ENCODE measurements at places on chromosomes 2 and 18.

DNA sequence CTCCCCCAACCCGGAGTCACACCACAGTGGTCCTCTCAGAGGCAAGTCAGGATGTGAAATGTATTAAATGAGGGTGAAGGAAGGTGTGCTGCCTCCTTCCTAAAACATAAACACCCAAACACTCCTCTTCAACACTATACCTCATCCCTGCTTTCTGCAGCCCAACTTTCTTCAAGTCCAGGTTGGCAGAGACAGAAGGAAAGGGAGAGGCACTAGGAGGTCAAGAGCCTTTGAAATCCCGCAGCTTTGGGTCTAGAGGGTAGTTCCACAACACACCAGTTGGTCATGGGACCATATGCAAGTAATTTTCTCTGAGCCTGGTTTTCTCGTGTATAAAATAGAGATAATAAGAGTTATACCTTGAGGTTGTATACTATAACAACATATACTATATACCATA is 38.4 kb downstream of the FIGN start:
- no peak for DNase-seq

DNA sequence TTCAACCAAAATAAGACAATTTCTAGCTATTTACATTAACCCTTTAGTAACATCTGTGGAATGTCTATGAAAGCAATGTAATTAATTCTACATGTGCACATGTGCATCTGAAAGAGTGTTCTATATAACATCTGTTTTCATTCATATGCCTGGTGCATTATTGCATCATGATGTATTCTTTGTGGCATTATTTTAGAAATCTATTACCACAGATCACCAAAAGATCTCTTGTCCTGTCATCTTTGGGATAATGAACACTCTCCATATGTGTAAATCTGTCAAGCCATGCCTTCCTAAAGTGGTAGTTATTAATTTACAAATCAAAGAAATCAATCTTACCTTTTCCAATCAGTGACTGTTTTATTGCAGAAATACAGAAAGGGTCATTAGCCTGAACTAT is 86.9 kb downstream of the TRIB2 start:
- no peak for DNase-seq

DNA sequence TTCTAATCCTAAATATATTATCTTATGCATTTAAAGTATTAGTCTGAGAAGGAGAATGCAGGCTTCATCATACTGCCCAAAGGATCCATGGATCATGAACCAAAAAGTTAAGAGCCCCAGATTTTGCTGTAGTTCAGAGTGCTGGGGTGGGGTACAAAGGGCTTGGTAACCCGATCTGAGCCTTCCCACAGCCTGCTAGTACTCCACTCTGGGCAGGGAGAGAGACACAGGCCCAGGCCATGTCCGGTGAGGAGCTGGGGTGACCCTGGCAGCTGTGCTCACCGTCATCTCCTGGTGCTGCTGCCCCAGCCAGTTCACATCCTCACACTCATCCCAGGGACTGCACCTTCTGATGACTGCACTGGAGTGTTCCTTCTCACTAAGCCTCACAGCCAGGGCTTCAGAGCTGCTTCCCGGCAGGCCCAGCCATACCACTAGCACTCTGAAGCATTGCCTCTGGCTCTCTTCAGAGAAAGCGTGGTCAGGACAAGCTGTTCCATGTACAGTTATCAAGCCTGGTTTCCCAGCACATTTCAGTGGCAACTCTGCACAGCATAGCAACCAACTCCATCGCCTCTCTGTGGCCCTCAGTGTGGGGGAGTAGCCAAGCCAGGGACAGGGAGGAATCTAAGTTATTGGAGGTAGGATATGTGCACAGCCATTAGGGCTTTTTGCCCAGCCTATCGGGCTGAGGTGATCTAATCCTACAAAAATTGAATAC is 189.0 kb upstream of the CTAGE1 start:
- no peak for DNase-seq

- no peak for DNase-seq
Observed at GRCh38 chr2:193549661-193550060, 1354.9 kb upstream of the TMEFF2 start.

- peak; percentile 61 for DNase-seq
Observed at GRCh38 chr2:100104718-100105677, 37.4 kb downstream of the AFF3 start.

GRCh38 chr18:47075098-47075883 is 39.9 kb upstream of the ELOA2 start:
- no peak for DNase-seq

- no peak for DNase-seq
Observed at GRCh38 chr2:55011831-55012671, 38.2 kb downstream of the RTN4 start.

DNA sequence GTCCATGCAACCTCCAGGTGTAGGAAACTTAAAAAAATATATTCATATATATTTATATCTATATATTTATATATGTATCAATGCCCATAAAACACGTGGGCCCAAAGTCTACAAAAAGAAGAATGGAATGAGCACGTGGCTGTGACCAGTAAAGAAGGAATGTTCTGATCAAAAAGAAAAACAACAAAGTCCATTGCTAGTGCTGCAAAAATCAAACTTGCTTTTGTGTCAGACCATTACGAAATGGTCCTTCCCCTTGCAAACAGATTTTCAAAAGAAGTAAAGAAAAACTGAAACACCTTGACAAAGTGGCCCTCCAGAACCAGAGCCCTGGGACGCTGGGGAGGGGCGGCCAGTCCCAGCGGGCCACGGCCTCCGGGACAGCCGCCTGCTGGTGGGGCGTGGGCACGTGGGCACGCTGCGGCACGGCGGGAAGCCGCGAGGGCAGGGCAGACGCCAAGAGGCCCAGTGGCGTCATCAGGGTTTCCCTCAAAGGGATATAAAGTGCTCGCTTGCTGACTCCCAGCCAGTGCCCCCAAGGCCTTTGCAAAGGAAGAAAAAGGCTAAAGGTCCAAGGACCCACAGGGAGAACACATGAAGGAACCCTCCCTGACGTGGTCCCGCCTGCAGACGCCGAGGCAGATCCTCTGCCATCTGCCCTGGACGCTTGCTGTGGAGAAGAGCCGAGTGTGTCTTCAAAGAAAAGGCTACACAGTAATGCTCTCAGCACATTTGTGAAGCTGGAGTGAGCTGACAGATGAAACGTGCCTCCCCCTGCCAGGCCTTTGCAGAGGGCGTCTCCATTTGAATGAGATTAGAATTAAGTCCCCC is 201.8 kb downstream of the TWIST2 start:
- DNase-seq = no peak

DNA sequence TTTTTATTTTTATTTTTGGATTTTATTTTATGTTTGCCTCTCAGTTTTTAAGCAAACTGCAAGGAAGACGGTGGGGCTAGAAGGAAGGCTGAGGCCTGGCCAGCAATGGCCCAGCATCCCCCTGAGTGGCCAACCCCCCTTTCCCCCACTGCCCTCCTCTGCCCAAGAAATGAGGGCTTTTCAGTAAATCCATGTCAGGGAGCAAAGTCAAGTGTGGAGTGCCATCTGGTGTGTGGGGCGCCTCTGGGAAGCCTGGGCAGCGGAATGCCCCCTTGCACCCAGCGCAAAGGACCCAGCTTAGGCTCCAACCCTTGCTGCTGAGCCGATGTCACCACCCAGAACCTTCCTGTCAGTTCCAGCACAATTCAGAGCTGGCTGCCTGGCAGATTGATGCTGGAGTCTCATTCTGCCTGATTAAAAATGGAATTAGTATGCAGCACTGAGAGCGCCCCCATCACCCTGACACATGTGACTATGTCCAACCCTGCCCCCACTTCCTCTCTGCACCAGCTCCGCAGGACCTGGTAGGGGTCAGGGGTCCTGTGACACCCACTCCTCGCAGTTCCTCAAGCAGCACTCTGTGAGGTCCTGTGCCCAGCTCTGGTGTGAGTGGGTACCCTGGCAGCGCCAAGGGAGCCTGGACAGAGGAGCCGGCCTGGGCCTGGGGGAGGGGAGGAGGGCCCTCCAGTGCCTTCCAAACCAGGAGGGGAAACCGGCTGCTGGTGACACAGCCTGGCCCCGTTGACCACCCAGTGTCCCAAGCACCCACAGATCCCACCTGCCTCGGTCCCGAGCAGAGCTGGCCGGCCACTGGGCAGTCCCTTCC is 9.2 kb upstream of the ALPP start:
- DNase-seq = no peak

DNA sequence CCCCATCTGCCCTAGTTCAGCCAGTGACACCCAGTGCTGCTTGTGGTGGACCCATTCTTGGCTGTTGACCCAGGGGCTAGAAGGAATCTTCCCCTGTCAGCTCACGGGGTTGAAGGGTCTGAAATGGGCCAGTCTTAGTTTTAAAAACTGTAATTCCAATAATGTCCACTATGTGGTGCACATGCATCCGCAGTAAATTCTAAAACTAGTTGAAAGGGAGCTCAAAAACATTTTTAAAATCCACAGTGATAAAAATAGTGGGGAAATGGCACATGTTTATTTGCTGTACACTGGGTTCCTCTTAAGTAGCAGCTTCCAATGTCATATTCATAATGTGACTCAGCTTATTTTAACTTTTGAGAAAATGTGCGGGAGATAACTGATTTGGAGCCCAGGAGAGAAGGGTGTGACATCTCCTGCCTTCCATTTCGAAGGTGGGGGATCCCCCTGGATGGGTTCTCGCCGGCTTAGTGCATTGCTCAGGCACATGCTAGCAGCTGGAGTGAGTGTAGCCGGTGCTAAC is 32.8 kb downstream of the GRHL1 start:
- DNase-seq = peak; percentile 71

- DNase-seq = no peak
Observed at GRCh38 chr2:68807821-68808266, 63.4 kb downstream of the BMP10 start.

DNA sequence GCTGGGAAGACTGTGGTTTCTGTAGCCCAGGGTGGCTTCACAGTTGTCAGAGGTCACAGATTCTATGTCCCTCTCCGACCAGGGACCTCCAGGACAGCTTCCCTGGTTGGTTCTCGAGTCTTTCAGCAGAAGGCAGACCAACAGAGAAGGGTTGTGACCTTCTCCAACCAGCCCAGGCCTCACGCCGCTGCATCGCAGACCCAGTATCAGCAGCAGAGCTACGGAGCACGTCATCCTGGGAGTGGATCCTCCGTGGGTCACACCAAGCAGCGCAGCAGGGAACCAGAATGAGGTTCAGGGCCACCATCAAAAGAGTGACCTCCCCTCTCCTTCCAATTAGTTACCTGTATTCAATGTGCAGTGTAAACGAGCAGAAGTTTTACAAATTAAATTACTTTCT is 49.3 kb downstream of the ST3GAL5 start:
- DNase-seq = no peak

DNA sequence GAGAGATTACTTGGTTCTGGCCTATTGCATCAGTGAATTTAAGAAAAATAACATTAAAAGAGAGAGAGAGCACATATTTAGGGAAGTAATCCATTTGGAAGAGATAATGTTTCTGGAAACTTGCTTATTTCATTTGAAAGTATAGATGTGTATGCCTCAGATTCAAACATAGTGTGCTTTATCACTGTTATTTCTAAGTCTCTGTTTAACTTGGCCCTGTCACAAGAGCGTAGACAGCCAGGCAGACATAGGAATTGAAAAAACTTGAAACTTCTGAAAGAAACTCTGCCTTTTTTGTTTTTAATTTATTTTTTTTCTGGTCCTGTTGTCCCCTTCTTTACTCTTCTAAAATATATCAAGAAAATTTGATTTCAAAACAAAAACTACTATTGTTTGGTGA is 849.1 kb downstream of the CNTNAP5 start:
- DNase-seq = no peak

GRCh38 chr2:64990876-64991275 is 1.7 kb downstream of the SLC1A4 start:
- DNase-seq = no peak

DNA sequence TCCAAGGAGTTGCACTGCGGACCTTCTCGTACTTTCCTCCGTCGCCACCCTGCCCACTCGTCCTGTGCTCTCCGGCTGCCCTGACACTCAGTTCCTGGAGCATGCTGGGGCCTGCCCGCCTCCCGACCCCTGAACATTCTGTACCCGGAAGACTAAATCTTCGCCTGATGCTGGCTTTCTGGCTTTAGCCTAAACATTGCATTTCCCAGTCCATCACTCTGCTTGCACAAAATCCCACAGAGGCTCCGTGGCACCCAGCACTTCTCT is 550 bp upstream of the SFXN5 start:
- DNase-seq = peak; percentile 45

DNA sequence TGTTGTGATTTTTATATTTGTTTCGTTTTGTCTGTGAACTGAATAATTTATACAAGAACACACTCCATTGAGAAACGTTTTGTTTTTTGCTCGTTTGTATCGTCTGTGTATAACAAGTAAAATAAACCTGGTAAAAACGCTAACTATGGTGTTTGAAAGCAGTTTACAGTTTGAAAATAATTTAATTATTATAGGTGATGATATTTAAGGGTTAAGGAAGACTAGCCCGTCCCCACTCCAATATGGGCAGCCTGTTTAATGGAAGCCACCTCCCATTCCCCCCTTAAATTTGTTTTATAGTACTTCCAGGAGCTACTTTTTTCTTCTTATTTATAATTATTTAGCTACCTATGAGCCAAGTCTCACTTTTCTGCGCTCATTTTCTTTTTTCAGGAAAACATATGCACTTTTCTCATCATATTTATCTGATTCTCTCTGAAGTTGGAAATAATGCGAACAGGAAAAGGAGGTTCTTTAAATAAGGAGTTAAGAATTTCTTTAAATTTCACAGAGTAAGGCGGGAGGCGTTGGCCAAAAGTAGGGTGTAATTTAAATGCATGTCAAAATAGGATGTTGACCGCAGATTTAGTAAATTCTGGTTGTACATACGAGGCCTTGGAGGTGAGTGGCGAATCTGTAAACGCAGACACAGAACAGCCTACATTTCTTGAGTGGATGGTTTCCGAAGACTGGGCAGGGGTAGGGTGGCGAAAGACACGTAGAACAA is 9.8 kb downstream of the TBR1 start:
- DNase-seq = no peak

GRCh38 chr2:233381638-233381995 is 27.3 kb downstream of the DGKD start:
- no peak for DNase-seq

DNA sequence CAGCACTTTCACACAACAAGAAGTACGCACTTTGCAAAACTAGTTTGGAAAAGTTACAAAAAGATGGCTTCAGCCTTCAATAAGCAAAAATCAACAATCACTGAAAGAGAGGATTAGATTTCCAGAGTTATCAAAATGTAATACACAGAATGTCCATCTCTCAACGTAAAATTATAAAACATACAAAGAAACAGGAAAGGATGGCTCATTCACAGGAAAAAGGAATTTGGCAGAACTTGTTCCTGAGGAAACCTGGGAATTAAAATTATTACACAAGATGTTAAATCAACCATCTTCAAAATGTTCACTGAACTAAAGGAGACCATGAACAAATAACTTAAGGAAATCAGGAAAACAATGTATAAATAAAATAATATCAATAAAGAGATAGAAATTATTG is 8.0 kb downstream of the C2orf92 start:
- DNase-seq = no peak

GRCh38 chr2:208101716-208102631 is 22.4 kb downstream of the CRYGD start:
- no peak for DNase-seq

- DNase-seq = no peak
Observed at GRCh38 chr18:70234667-70235459, 29.4 kb upstream of the RTTN start.

DNA sequence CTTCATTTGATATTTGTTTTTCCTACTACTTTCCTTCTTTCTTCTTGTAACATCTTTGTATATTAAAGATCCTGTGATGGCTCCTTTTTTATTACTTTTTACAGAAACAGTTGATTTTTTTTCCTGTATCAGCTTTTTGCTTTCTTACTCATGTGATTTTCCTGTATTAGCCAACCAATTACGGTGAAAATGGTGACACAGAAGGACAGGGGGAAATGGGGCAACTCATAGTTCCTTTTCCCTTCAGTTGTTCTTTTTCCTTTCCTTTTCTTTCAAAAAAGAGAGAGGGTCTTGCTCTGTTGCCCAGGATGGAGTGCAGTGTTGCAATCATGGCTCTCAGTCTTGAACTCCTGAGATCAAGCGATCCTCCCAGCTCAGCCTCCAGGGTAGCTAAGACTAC is 117.8 kb downstream of the ATL2 start:
- no peak for DNase-seq

Measured in germinal center (tissue), 1 donor.